ENCODE measurements at places on chromosomes 4 and X.

GRCh38 chr4:73583666-73584065, 36.6 kb downstream of the RASSF6 start:
- no peak for DNase-seq

- DNase-seq: no peak
These were observed 66.3 kb downstream of the ZFYVE28 start for GRCh38 chr4:2352171-2352570.

DNA sequence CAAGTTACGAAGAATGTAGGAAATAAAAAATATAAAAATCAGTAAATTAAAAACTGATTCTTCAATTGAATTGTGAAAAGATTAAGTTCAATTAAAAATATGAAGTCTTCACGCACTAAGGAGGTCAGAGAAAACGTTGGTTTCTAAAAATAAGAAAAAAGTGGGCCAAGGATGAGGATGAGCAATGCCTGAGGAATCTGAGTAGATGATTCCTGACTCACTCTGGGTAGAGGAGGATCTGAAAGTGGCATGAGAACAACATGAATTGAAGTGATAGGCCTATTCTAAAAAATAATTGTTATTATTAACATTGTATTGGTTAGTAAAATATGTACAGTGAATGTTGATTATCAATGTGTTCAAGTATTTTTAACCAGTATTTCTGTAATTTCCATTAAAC, 444.2 kb downstream of the GRIA2 start:
- DNase-seq: no peak

- peak; percentile 79 for DNase-seq
These were observed 57.1 kb upstream of the EFHC2 start for GRCh38 chrX:44400588-44400987.

- no peak for DNase-seq
These were observed 156.0 kb downstream of the DCLK2 start for GRCh38 chr4:150234246-150234645.

- peak; percentile 18 for DNase-seq
These were observed 88.1 kb downstream of the CAMK2D start for GRCh38 chr4:113673450-113673849.

DNA sequence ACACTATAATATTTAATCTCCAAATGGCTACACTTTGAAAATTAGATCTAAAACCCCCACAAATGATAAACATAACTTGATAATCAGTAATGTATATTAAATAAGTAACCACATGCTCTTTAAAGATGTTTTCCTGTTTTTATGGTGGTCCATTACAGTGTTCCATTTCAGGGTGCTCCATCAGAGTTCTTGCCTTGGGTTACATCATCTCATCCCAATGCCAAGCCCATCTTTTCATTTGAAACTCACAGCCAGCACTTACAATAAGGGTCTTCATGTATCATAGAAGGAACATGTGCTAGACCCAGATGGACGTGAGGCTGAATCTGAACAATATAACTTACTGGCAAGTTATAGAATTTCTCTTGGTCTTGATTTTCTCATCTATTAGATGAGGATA, 10.5 kb upstream of the PAQR3 start:
- DNase-seq: no peak

DNA sequence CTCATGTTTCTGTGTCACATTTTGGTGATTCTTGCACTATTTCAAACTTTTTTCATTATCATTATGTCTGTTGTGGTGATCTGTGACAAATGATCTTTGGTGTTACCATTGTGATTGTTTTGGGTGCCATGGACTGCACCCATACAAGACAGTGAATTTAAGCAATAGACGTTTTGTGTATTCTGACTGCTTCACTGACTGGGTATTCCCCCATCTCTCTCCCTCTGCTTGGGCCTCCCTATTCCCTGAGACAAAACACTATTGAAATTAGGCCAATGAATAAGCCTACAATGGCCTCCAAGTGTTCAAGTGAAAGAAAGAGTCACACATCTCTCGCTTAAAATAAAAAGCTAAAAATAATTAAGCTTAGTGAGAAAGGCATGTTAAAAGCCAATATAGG, 60.2 kb downstream of the BANK1 start:
- DNase-seq: no peak

DNA sequence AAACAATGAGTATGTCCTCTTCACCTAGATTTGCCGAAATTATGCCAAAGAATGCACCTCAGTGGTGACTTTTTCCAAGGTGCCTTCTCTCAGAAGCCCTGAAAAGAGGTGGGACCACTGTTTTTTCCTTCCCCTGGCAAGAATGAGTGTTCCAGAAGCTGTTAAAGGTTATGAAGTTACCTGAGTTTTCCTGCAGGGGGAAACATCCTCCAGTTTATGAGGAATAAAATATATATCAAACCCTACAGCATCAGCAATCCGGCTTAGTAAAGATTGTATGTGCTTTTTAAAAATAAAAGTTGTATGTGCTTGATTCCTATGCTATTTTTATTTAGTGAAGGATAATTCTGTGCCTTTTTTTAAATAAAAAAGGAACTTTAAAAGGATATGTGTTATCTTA, 73.3 kb downstream of the RBM46 start:
- DNase-seq: no peak

GRCh38 chrX:17359500-17359899, 15.5 kb upstream of the NHS start:
- no peak for DNase-seq

DNA sequence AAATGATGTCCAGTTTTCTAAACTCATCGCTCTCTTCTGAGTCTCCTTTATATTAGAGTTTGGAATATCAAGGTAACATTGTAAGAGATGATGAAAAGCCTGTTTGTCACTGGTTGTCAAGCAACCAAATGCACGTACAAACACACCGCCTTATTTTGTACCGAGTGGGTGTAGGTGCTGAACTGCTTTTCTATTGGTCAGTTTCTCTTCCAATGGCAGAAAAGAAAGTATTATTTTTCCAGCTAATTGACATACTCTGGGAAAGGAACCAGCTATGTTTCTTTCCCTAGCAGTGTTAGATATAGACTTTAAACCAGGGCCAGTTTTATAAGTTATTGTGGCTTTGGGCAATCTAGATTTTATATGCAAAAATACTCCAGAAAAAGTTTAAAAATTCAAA, 6.6 kb upstream of the PPM1K start:
- no peak for DNase-seq

DNA sequence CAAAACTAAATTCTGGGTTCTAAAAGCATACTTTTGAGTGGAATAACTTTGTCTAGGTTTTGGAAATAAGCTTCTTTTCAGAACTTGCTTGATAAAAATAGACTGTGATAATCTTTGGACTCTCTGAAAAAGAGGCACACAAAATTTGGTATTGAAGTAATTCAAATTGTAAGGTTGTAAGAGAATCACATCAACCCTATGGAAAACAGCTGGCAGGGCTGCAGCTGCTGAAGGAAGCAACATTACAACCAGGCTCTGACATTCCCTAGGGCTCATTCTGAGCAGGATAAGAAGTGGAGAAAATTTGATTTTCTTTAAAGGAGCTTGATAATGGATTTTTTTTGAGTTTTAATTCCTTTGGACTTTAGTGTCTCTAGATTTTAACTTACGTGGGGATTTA, 147.6 kb downstream of the FSTL5 start:
- no peak for DNase-seq

DNA sequence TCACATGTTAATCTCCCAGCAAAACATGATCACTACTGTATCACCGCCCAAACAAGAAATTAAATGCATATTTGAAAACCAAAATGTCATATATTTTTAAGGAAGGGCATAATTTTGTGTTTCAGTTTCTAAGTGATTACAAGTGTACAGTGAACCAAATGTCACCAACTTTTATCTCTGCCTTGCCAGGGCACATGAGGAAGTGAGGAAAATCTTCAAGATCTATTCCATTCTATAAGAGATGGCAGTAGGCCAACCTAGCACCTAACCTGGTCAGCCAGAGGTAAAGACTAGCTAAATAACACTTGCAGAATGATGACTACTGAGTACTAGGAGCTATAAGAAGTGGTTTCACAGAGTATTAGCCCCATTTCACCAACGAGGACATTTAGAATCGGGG, 107.2 kb downstream of the ATP11C start:
- DNase-seq: peak; percentile 45

DNA sequence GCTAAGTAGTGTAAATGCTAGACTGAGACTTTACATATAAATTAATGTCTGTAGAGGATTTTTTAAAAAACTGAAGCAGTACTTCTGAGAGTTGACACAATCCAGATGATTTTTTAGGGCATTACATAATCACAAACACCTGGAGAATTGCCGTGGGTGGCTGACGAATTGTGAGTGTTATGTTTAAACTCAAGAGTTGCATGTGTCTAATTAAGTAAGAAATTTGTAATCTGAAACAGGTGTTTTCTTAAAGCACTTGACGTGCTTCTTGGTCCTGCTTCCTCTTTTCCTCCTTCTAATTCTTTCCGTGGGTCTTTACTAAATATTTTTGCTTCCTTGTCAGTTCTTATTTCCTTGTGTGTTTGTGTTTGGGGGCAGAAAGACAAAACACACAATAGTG, 27.8 kb downstream of the PIR start:
- DNase-seq: no peak

DNA sequence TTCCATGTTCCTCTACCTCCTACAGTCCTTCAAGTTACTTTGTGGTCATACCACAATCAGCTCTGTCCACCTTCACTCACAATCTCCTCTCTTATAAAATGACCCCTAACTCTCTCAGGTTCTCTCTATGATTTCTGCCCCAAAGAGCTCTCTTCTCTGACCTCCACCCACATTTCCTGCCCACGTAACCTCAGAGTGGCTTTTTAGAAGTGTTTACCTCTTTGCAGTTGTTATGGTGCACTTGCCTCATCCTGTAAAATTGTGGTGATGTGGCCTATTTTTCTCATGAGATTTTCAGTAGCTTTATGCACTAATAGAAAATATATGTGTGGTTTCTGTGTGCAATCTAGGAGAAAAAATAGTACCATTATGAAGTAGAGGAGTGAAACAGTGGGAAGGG, 215.8 kb downstream of the PACRGL start:
- DNase-seq: no peak

DNA sequence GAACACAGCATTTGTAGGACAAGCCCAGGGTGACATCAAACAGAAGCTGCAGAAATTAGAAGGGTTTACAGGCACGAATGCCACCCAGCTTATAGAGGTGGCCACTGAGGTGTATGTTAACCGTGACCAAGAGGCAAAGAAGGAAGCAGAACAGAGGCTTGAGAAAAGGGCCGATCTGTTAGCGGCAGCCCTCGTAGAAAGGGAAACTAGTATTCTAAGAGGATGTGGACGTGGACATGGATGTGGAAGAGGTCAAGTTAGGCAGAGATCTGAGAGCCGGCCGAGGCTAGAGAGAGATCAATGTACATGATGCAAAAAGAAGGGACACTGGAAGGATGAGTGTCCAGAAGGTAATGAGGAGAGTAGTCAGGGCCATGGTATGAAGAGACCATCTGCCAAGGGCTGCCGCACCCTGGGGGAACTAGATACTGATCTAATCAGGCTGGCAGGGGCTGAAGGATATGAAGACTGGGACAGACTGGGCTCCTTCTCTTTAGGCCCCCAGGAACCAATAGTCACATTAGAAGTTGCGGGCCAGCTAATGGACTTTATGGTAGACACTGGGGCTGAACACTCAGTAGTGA, 27.5 kb downstream of the LIAS start:
- peak; percentile 41 for DNase-seq

DNA sequence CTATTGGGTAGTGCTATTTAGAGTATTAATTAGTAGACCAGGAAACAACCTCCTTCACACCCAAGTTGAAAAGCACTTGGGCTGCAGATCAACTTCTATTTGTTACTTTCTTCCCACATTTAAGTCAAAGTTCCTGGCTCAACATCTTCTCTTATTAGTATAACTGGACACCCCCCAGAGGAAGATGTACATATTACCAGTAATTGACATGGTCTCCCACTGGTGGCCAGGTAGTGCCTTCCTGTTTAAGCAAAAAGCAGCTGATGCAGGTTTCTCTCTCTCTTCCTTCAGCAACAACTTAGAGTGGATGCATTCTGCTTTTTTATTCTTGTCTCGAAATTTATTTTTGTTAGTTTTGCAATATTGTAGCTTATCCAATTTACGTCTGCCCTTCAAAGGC, 438.1 kb downstream of the GBA3 start:
- DNase-seq: no peak

DNA sequence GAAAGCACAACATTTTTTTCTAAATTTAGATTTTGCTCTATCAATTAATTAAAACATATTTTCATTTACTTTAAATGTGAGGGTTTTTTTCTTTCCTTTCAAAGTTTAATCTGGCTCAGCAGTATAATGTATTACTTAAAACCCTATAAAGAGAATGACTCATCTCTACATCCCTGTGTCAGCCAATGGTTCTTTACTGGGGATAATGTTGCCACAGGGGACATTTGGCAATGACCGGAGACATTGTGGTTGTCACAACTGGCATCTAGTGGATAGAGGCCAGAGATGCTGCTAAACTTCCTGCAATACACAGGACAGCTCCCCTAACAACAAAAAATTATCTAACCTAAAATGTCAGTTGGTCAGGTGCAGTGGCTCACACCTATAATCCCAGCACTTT, 53.8 kb downstream of the SYNPO2 start:
- peak; percentile 38 for DNase-seq

- DNase-seq: no peak
These were observed 59.1 kb downstream of the SLAIN2 start for GRCh38 chr4:48400416-48400815.

GRCh38 chrX:81708487-81708886, 506.6 kb downstream of the SH3BGRL start:
- no peak for DNase-seq

DNA sequence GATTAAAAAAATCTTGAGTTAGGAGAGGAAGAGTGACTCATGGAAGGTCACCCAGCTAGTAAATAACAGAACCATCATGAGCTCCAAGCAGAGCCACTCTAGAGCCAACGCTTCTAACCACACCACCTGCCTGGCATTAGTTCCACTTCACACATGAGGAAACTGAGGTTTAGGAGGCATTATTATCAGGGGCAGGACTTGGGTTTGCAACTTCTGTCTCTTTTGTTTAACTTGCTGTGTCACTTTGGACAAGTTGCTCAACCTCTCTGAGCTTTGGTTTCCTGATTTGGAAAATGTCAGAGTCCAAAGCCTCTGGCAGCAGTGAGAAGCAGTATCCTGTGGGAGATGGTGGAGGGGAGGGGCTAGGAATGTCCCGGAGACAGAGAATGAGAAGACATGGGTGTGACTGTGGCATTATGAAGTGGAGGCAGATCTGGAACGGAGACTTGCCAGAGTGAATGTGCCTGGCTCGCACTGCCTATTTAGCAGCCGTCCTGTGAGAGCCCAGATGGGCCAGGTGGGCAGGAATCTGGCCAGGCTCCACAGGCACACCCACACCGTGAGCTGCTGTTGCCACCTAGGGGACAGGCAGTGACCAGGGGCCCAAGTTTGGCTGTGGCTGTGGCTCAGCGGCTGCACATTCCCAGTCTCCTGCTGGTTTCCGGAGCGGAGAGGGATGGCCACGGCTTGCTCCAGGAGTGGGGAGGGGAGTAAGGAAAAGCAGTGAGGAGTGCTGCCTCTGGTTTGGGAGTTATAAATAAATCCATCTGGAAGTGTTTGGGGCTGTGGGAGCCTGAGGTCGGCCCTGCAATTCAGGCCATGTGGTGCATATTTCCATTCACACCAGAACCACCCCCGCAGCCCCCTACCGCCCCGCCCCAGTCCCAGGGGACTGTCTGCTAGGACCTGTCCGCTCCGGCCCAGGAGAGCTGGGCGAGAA, 93.4 kb downstream of the NHSL2 start:
- no peak for DNase-seq
